Parietal lobe (tissue), 2 donors: ENCODE measurements at places on chromosomes 5 and 9. TPM values are rescaled to one million over a fixed set of nuclear protein-coding genes. Genes with fewer than 3 reads are reported as not detected.

Gene TUT7
- total RNA-seq = 56.3 TPM

Gene KCNMB1
- total RNA-seq = not detected

Gene SLC34A1
- not detected for total RNA-seq

Gene CENPP
- 11.3 TPM for total RNA-seq

Gene PRDM9
- total RNA-seq = not detected

Gene GDA
- total RNA-seq = 36.0 TPM

Gene NTNG2
- total RNA-seq = 17.5 TPM

Gene PCDHGB2
- total RNA-seq = 21.9 TPM

Gene GFI1B
- not detected for total RNA-seq
